ENCODE measurements at places on chromosomes 5 and 9. TPM values are rescaled to one million over a fixed set of nuclear protein-coding genes. Genes with fewer than 3 reads are reported as not detected.

DNA sequence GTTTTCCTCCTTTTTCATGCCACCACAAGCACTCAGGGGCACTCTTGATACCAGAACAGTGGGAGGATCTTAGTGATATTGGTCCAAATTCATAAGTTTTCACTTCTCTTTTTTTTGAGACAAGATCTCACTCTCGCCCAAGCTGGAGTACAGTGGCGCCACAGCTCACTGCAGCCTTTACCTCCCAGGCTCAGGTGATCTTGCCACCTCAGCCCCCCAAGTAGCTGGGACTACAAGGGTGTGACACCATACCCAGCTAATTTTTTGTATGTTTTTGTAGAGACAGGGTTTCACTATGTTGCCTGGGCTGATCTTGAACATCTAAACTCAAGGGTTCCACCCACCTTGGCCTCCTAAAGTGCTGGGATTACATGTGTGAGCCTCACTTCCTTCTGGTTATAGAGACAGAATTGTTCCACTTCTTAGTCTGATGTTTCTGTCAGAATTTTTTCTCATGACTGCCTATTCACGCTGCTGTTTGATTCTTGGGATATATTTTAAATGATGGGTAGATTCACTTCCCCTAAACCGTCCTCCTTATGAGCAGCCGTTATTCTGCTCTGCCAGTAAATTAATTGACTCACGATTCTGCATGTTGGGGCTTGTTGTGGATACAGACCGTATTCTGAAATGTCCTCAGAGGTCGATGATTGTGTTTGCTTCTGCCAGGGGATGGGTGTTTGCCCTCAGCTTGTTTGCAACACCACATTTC is 30.8 kb downstream of the MTAP start:
- H3K27me3 ChIP-seq = no peaks in the 10 kb centered on the region
- no peak for DNase-seq
- no peaks in the 10 kb centered on the region for H3K4me1 ChIP-seq
- H3K4me3 ChIP-seq = no peak overlapping the region
- no peaks in the 10 kb centered on the region for H3K36me3 ChIP-seq

- no peaks in the 10 kb centered on the region for H3K36me3 ChIP-seq
- no peaks in the 10 kb centered on the region for H3K27me3 ChIP-seq
- H3K27ac ChIP-seq = no peak overlapping the region
- H3K4me1 ChIP-seq = peaks cover 3% of the 10 kb centered on the region
- no peak overlapping the region for H3K4me3 ChIP-seq
Observed at GRCh38 chr5:107363768-107364167, 307.0 kb downstream of the EFNA5 start.

- no peak for DNase-seq
- no peaks in the 10 kb centered on the region for H3K27me3 ChIP-seq
- no peak overlapping the region for H3K4me3 ChIP-seq
- no peaks in the 10 kb centered on the region for H3K36me3 ChIP-seq
- H3K4me1 ChIP-seq = no peaks in the 10 kb centered on the region
Observed at GRCh38 chr9:136707849-136708517, 4.4 kb upstream of the DIPK1B start.

- no peak overlapping the region for H3K4me3 ChIP-seq
- H3K4me1 ChIP-seq = no peaks in the 10 kb centered on the region
- no peaks in the 10 kb centered on the region for H3K36me3 ChIP-seq
- H3K27me3 ChIP-seq = no peaks in the 10 kb centered on the region
- no peak overlapping the region for H3K27ac ChIP-seq
Observed at GRCh38 chr5:14326035-14326903, 183.1 kb downstream of the TRIO start.

The FST gene
- total RNA-seq = 6.2 TPM

- H3K27me3 ChIP-seq = no peaks in the 10 kb centered on the region
- H3K4me1 ChIP-seq = no peaks in the 10 kb centered on the region
- H3K36me3 ChIP-seq = peaks cover 16% of the 10 kb centered on the region
- H3K4me3 ChIP-seq = no peak overlapping the region
Observed at GRCh38 chr5:149608936-149609545, 27.7 kb downstream of the ARHGEF37 start.

DNA sequence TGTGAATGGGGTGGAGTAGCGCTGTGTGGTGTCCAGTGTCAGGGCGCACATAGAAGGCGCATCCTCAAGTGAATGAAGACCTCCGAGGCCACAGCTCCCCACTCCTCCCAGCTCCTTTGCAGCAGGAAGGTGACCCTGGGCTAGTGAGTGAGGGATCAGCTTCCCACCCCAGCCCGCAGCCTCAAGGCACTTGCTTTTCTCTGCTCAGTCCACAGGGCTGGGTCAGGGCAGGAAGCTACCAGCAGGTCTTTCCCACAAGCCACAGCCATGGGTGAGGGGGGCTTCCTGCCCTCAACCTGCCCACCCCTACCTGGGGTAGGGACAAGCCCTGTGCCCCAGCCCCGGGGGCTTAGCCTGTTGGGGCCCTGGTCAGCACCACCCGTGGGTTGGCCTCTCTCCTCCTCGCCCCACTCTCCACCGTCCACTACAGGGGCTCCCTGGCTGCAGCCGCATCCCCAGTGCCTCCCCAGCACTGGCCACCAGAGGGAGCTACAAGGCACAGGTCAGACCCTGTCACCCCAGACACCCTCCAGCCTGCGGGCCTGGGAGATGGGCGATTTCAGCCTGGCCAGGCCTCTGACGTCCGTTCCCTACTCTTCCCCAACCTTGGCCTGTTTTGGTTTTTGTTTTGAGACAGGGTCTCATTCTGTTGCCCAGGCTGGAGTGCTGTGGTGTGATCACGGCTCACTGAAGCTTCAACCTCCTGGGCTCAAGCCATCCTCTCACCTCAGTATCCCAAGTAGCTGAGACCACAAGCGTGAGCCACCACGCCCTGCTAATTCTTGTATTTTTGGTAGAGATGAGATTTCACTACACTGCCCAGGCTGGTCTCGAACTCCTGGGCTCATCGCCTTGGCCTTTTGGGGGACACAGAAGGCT is 1.3 kb upstream of the ABCA2 start:
- H3K4me1 ChIP-seq = peaks cover 27% of the 10 kb centered on the region
- H3K4me3 ChIP-seq = peak overlapping the region; percentile 88
- no peak overlapping the region for H3K27ac ChIP-seq
- DNase-seq = peak; percentile 69

The PTGR1 gene
- 68.2 TPM for total RNA-seq

GRCh38 chr5:114467729-114468128 is 105.9 kb downstream of the KCNN2 start:
- no peak overlapping the region for H3K4me3 ChIP-seq
- H3K27me3 ChIP-seq = no peaks in the 10 kb centered on the region
- no peaks in the 10 kb centered on the region for H3K36me3 ChIP-seq
- DNase-seq = no peak

DNA sequence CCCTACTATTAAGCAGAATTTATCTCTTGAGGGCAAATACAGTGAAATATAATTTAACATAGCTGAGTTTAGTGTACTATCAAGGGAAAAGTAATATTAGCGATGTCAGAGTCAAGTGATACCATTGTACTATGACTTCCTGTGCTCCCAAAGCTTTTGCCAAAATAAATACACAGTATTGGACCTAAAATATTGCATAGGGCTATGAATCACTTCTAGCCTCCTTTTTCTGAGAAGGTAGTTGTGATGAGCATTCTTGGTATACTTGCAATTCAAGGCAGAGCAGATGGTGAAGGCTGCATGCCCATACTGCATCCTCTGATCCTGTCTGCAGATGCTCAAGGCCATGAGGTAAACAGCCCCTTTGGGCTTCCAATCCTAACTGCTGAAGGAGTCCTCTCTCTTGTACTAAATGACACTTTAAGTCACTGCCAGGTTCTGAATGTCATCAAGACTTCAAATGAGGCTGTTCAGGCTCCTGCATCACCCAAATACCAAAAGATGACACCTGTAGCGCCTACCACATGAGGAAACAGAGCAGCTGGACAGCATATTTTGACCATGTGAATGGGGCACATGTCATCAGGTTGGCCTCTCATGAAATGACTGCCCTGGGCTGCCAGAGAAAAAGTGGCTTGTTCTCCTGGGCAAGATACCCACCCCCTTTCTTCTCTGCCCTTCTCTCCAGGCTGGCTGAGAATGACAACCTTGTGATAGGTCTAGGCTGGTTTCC is 29.7 kb upstream of the PPP2CA start:
- H3K4me1 ChIP-seq = no peaks in the 10 kb centered on the region
- no peak overlapping the region for H3K4me3 ChIP-seq
- no peak for DNase-seq
- H3K27ac ChIP-seq = no peak overlapping the region
- no peaks in the 10 kb centered on the region for H3K36me3 ChIP-seq
- no peaks in the 10 kb centered on the region for H3K27me3 ChIP-seq

The PRRT1B gene
- 0.33 TPM for total RNA-seq

The PCDHB15 gene
- 3.3 TPM for total RNA-seq

DNA sequence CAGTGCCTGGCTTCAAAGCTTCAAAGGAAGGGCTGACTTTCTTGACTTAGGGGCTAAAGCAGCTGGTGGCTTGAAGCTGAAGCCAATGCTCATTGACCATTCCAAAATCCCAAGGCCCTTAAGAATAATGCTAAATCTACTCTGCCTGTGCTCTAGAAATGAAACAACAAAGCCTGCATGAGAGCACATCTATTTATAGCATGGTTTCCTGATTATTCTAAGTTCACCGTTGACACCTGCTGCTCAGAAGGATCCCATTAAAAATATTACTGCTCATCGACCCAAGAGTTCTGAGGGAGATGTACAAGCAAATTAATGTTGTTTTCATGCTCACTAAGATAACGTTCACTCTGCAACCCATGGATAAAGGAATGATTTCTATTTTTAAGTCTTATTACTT is 6.7 kb downstream of the TMEM174 start:
- no peak for DNase-seq
- H3K4me3 ChIP-seq = no peak overlapping the region
- no peak overlapping the region for H3K27ac ChIP-seq
- H3K27me3 ChIP-seq = no peaks in the 10 kb centered on the region

The PCDHB2 gene
- total RNA-seq = 3.8 TPM
